ENCODE measurements at places on chromosomes 4 and X.

- no peak for DNase-seq
These were observed 1814.9 kb downstream of the STIM2 start for GRCh38 chr4:28675582-28675981.

GRCh38 chr4:154478128-154478527 is 13.5 kb downstream of the DCHS2 start:
- DNase-seq = no peak

DNA sequence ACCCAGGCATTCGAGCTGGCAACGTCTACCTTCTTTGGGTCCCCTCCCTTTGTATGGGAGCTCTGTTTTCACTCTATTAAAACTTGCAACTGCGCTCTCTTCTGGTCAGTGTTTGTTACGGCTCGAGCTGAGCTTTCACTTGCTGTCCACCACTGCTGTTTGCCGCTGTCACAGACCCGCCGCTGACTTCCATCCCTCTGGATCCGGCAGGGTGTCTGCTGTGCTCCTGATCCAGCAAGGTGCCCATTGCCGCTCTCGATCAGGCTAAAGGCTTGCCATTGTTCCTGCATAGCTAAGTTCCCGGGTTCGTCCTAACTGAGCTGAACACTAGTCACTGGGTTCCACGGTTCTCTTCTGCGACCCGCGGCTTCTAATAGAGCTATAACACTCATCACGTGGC is 183.5 kb upstream of the GALNTL6 start:
- no peak for DNase-seq

- DNase-seq = no peak
These were observed 160.1 kb downstream of the CBR4 start for GRCh38 chr4:168849997-168850396.

- no peak for DNase-seq
These were observed 77.7 kb downstream of the ALPK1 start for GRCh38 chr4:112374850-112375249.

DNA sequence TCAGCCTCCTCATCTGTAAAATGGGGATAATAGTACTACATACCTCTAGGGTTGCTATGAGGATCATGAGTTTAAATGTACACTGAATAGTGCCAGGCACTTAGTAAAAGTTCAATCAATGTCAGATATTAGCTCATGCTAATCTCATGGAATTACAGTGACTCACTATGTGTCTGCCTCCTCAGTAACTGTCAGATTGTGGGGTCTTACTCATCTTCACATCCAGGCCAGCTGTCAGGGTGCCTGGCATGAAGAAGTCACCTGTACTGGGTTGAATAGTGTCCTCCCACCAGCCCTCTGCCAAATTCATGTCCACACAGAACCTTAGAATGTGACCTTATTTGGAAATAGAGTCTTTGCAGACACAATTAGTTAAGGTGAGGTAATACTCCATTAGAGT is 54.3 kb upstream of the STIM2 start:
- DNase-seq = no peak

GRCh38 chrX:81208916-81209315 is 7.0 kb downstream of the SH3BGRL start:
- no peak for DNase-seq
